Esophagus muscularis mucosa (tissue), 4 donors: ENCODE measurements at places on chromosomes 13 and 19. TPM values are rescaled to one million over a fixed set of nuclear protein-coding genes. Genes with fewer than 3 reads are reported as not detected.
A peak's percentile ranks its signal among the peaks of the same experiment; 100 is the strongest.

ZNF846 gene
- total RNA-seq, result 23.9 TPM

GRCh38 chr19:9673912-9674662 is 813 bp downstream of the ZNF562 start:
- DNase-seq, result no peak
- H3K4me3 ChIP-seq, result peak overlapping the region; percentile 92
- peaks cover 12% of the 10 kb centered on the region for H3K4me1 ChIP-seq
- H3K36me3 ChIP-seq, result peaks cover 7% of the 10 kb centered on the region
- peak overlapping the region; percentile 95 for H3K27ac ChIP-seq

GRCh38 chr13:36358175-36358718 is 12.1 kb upstream of the SPART start:
- no peaks in the 10 kb centered on the region for H3K27me3 ChIP-seq
- no peak overlapping the region for H3K4me3 ChIP-seq
- no peak for DNase-seq
- peaks cover 46% of the 10 kb centered on the region for H3K4me1 ChIP-seq
- no peaks in the 10 kb centered on the region for H3K36me3 ChIP-seq

DNA sequence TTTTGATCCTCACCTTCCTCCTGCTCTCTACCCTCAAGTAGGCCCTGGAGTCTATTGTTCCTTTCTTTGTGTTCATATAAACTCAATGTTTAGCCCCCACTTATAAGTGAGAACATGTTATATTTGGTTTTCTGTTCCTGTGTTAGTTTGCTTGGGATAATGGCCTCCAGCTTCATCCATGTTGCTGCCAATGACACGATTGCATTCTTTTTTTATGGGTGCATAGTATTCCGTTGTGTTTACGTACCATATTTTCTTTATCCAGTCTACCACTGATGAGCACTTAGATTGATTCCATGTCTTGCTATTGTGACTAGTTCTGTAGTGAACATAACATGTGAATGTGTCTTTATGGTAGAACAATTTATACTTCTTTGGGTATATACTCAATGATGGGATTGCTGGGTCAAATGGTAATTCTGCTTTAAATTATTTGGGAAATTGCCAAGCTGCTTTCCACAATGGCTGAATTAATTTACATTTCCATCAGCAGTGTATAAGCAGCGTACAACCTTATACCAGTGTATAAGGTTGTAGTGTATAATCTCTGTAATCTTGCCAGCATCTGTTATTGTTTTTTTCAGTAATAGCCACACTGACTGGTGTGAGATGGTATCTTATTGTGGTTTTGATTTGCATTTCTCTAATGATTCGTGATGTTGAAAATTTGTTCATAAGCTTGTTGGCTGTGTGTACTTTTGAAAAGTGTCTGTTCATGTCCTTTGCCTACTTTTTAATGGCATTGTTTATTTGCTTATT is 288.9 kb downstream of the KCNRG start:
- H3K4me1 ChIP-seq, result peaks cover 2% of the 10 kb centered on the region
- H3K36me3 ChIP-seq, result no peaks in the 10 kb centered on the region
- no peaks in the 10 kb centered on the region for H3K27me3 ChIP-seq
- no peak overlapping the region for H3K27ac ChIP-seq
- no peak overlapping the region for H3K4me3 ChIP-seq
- DNase-seq, result no peak

- H3K36me3 ChIP-seq, result no peaks in the 10 kb centered on the region
- no peak for DNase-seq
- peaks cover 9% of the 10 kb centered on the region for H3K27me3 ChIP-seq
- peaks cover 5% of the 10 kb centered on the region for H3K4me1 ChIP-seq
These were observed 4.6 kb downstream of the CPAMD8 start for GRCh38 chr19:17021793-17022590.
